ENCODE measurements at places on chromosomes 4 and X.
A peak's percentile ranks its signal among the peaks of the same experiment; 100 is the strongest.

GRCh38 chrX:27307546-27307945, 155.6 kb downstream of the PPP4R3C start:
- no peak for DNase-seq

DNA sequence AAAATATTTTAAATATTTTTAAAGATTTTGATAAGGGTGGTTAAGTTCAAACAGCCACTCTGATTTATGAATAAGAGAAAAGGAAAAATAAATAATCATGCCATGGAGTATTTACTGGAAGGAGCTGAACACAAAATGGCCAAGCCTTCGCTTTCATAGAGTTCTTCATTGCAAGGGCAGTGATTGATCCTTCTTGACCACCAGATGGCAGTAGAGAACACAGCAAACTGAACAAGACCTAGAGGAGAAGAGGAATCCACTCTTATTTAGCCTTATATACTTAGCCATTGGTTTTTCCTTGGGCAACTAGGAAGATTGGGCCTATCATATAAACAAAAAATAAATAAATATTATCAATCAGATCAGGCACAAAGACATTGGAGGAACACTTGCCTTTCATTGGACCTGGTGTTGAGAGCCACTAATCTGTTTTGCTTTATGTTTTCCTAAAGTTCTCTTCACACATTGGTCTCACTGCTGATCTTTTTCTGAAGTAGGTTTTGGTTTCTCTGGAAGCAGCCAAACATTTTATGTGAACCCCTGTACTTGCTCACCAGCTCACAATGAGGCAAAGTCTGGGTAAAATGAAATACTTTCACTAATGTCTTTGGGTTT, 58.1 kb upstream of the PARM1 start:
- DNase-seq, result peak; percentile 4

DNA sequence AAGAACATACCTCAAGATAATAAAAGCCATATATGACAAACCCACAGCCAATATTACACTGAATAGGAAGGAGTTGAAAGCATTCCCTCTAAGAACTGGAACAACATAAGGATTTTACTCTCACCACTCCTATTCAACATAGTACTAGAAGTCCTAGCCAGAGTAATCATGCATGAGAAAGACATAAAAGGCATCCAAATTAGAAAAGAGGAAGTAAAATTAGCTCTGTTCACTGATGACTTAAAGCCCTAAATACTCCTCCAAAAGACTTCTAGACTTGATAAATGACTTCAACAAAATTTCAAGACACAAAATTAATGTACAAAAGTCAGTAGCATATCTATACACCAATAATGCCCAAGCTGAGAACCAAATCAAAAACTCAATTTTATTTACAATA, 235.7 kb downstream of the NKX6-1 start:
- no peak for DNase-seq

- no peak for DNase-seq
These were observed 119.8 kb upstream of the TSPAN5 start for GRCh38 chr4:98778206-98778605.

DNA sequence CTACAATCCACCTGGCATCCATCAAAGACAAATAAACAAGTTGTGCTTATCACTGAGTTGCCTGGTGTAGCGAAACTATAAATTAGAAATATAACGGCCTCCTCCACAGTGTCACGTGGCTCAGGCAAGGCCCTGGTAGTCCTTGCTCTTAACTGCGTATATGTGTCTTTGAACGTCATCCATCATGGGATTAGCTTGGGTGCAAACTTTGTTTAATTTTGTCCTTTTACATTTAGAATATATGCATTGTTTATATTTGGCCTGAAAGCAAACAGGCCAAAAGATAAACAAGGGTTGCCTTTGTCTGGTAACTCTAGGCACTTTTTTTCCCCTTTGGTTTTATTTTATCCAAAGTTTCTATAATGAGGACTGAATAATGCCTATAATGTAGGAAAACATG, 184.9 kb downstream of the KIT start:
- no peak for DNase-seq
